CD4-positive, alpha-beta T cell treated with Interferon alpha-2 for 1 hour (primary cell): ENCODE measurements at places on chromosomes 13 and 19.

- DNase-seq: no peak
Measured at GRCh38 chr13:34257966-34258365, 440.0 kb downstream of the RFC3 start.

DNA sequence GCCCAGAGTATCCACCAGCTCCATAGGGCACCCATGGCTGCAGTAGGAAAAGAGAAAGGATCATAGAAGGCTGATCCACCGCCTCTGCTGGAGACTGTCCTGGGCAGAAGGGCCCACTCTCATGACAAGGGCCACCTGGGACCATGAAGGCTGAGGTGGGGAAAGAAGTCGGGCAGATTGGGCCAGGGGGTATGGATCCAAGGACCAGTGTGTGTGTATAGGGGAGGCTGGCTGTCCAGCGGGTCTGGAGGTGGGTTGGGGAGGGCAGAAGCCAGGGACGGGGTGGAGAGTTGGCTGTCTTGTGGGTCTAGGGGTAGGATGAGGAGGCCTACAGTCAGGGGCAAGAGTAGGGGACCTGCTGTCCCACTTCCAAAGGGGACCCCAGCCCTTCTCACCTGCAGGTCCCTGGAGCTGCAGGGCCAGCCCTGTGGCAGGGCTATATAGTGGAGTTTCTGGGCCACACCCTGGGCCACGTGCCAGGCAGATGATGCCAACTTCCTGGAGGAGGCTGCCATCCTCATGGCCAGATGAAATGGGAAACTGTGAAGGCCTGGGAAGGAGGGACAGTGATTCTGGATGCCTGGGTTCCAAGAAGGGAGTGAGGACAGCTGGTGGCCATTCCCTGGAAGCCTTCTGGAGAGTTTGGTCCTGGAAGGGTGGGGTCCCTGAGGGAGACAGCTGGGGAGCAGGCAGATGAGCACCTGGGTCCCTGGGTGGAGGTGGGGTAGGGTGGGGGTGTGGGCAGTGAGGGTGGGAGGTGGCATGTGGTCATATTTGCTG lies at the start of gene FCGBP:
TSS of gene FCGBP (minus strand) at position 51 of the 780 bp plus-strand sequence.
- no peak for DNase-seq

DNA sequence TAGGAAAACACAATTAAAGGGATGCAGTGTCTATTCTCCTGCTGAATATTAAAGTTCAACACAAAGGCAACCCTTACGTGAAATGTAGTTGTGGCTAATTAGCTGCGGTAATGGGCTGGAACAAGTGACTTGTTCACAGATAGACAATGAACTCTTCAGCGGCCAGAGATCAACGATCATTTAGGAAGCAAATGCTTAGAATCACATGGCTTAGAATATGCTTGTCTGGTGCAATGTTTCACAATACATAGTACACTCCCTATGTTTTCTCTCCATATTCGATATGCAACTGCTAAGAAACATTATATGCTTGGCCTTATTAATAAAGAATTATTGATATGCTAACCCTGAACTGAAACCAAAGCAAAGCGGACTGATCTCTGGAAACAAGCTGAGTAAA lies 25.7 kb upstream of the MTUS2 start:
- no peak for DNase-seq

DNA sequence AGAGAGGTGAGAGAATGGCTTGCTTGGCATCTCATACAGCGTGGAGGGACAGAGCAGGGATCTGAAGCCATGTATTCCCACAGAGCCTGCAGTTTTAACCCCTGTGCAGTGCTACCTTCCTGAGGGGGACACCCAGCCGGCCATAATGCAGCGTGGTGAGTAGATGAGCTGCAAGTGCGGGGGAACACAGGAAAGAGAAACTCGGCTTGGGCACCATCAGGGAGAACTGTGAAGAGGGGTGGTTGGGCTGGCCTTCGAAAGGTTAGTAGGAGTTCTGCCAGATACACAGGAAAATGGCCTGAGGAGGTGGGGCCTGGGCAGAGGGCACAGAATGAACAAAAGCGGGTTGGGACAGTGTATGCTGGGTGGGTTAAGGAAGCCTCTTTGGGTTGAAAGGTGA lies 88.3 kb downstream of the SIPA1L3 start:
- DNase-seq: no peak

- no peak for DNase-seq
Measured at GRCh38 chr13:32423592-32423991, 4.3 kb downstream of the N4BP2L1 start.

DNA sequence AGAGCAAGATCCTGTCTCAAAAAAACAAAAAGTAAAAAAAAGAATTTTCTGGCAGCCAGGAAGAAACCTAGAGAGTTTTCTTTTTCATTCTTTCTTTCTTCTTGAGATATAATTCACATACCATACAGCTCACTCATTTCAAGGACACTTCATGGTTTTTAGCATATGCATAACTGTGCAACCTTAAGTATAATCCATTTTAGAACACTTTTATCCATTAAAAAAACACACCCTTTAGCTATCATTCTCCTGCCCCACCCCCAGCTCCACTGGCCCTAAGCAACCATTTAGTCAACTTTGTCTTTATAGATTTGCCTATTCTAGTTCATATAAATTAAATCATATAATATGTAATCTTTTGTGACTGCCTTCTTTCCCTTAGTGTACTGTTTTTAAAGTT lies 8.1 kb upstream of the IPO5 start:
- DNase-seq: no peak
